ENCODE measurements at places on chromosomes 7 and 10.

DNA sequence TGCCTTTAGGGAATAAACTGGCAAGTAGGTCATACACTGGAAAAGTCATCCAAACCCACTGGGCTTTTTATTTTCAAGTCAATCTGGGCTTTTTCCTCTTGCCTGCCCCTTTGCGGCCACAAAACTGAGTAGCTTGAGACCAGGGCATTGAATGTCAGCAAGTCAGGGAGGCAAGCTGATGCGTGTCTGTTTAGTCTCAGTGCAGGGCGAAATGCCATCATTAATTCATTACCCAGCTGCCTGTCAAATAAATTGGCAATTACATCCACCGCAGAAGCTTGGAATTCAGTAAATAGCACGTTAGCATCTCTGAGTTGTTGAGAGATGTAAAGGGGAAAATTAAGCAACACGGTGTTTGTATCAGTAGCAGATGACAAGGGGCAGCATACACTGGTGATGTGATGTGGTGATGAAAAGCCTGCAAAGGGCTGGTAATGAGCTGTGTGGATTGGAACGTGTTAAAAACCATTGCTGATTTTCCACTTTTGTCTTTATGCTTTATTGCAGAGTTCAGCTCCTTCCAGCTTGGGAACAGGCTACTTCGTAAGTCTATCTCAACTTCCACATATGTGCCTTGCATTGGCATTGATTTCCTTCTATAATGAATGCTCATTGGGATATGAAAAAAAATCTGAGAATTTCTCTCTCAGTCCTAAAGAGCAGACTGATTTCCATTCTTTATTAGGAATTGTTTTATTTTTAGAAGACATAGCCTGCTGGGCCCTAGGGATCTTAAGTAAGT lies 535.9 kb downstream of the AUTS2 start:
- no peak for DNase-seq

DNA sequence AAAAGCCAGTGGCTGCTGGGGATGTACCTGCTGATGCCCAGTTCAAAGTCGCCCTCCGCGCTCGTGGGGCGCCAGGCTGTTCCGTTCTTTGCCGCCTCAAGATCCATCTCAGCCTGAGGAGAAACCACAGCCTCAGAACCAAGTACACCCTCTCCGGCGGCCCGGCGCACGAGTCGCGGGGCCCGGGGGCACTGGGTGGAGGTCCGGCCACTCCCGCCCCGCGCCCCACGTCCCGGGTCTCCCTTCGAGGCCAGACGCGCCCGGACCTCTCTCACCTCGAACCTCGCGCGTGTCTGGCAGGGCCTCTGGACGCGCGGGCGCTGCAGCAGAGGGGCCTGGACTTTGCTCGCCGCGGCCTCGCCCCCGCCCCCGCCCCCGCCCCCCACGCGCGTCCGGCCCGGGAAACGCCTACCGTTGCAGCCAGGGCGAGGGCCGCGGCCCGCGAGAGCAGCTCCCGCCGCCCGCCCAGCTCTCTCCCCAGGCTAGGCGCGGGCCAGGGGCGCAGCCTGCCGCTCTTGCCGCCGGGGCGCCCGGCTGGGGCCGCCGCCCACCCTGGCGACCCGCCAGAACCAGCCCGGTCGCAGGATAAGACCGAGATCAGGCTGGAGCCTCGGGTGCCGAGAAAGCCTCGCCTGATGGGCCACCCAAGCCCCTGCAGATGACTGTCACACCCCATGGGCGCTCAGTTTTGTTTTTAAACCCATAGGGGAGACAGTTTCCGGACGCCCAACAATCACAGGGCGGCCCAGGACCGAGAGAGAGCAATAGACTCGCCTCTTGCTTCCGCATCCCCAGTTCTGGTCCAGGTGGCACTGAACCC lies at the start of gene ABCB4:
TSS of gene ABCB4 (minus strand) at position 322 of the 820 bp plus-strand sequence. CDS start at position 107, 215 bp downstream.
- no peak for DNase-seq

DNA sequence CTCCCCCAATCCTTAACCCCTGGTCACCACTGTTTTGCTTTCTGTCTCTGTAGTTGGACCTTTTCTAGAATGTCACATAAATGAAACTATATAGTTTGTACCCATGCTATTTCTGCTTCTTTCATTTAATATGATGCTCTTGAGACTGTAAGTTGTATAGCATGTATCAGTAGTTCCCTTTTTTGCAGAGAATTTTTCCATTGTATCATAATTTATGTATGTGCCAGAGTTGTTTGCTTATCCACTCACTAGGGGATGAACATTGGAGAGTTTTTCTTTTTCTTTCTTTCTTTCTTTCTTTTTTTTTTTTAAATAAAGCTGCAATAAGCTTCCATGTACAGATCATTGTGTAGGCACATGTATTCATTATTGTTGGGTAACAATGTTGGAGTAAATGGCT lies 544.8 kb downstream of the CNTNAP2 start:
- DNase-seq: no peak

- DNase-seq: no peak
Observed at GRCh38 chr10:129936923-129937300, 27.2 kb downstream of the EBF3 start.

GRCh38 chr10:19195698-19196097 lies 147.1 kb downstream of the MALRD1 start:
- no peak for DNase-seq

- DNase-seq: no peak
Observed at GRCh38 chr10:124319926-124320391, 98.8 kb downstream of the OAT start.

GRCh38 chr10:26737730-26738129 lies 40.2 kb downstream of the PDSS1 start:
- DNase-seq: no peak

- DNase-seq: no peak
Observed at GRCh38 chr7:40717242-40717641, 582.4 kb downstream of the SUGCT start.

DNA sequence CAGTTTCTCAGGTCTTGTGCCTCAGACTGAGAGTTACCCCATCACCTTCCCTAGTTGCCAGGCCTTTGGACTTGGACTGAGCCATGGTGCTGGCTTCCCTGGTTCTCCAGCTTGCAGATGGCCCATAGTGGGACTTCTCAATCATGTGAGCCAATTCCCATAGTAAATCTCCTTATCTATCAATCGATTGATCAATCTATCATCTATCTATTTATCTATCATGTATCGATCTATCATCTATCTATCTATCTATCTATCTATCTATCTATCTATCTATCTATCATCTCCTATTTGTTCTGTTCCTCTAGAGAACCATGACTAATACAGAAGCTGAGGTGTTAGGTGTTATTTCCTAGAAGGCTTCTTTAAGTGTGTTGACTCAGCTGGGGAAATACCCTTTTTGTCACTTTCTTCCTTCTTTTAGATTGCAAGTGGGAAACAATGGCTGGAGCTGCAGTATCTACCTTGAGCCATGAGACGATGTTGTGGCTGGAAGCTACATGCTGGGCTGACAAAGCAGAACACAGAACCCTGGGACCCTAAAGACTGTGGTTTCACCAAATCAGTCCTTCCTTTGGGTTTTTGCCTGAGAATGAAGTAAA lies 234.7 kb upstream of the GLI3 start:
- no peak for DNase-seq

DNA sequence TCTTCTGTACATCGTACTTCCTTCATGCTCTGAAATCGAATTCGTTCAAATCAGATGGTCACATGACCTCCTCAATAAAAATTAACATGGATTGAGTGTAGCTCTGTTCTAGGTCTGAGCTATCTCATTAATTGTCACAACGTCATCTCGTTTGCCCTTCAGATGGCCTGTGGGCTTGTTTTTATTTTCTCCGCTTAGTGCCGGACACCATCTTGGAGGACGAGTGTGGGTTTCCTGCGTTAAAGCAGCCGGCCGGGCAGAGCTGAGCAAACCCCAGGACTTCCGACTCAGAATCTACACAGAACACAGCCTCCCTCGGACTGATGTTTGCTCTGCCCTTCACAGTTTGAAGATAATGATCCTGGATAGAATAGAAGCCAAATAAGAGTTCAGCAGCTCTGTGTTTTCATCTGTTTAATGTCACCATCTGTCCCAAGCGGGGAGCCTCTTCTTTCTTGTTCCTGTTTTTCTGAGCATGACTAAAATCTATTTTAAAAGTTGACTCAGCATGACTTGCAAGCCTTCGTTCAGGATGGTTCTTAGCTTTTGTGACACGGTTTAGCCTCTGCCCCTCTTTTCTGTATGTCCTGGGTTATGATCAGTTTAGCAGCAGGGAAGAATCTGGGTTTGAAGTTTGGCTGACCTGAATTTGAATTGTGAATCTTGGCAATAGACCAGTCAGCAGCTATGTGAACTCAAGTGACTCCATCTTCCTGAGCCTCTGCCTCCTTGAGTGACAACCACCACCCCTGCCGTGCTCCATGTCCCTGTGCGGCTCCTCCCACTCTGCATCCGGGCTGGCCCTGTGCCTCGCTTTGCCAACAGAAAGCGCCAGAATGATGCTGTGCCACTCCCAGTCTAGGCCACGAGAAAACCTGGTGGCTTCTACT lies 30.6 kb upstream of the GALNTL5 start:
- DNase-seq: no peak

GRCh38 chr7:33044401-33044718 lies 18.2 kb downstream of the NT5C3A start:
- no peak for DNase-seq

DNA sequence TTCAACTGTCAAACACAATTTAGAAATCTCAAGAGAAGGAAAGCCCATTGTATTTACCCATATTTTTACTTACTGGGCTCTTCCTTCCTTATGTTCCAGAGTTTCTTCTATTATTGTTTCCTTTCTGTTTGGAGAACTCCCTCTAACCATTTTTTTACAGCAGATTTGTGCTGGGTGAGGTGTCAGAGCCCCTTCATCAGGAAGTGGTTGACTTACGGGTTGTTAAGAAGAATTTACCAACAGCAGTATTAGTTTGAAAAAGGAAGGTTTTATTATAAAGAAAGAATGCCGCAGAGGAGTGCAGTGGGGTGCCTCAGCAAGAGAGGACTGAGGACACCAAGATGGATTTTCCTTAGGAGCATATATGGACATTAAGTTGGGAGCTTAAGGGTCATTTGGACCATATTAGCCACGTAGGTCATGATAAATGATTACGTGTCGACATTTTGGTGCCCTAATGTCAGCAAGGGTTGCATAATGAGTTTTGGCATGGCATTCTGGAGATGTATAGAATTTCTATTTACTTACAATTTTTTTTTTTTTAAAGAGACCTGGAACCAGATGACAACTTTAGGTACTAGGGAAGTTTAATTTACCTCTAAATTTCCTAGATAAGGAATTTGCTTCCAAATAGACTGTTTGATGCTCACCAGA lies 6.3 kb upstream of the TBATA start:
- DNase-seq: no peak

Measured in stimulated activated CD4-positive, alpha-beta T cell treated with anti-CD3 and anti-CD28 coated beads, Interleukin-2, amount 100 ng/mL, for 4 hours (primary cell).